ENCODE measurements at places on chromosomes 13 and 19.

DNA sequence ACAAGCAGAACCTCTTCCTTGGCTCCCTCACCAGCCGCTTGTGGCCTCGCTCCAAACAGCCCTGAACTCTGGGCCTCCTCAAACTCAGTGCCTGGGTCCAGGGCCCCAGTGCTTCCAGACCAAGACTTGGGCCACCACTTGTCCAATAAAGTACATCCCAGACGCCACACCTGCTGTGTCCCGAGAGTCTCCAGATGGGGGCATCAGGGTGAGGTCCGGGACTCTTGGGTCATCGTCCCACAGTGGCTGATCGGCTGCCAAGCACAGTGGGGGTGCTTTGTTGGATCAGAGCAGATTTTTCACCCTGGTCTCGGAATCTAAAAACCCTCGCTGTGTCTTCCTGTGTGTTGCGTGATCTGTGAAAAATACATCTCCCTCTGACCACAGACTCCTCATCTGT is 9.0 kb upstream of the DLL3 start:
- DNase-seq: no peak

GRCh38 chr13:100460791-100461190 is 127.8 kb downstream of the GGACT start:
- no peak for DNase-seq

DNA sequence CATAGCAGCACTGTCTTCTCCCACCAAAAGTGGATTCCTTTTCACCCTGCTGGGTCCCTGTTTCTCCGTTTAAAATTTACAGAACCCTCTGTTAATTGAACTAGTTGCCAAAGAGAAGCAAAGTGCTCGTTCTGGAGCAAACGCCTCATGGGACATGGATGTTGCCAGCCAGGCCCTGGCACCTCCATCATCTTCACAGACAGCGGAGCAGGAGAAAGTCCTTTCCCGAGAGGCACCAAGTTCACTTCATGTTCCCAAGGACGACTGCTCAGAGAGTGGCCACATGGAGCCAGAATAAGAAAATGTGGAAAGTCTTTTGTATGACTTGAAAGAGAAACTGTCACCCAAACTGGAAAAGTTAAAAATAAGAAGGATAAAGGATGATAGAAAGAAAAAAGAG is 151.5 kb downstream of the SOX1 start:
- no peak for DNase-seq

DNA sequence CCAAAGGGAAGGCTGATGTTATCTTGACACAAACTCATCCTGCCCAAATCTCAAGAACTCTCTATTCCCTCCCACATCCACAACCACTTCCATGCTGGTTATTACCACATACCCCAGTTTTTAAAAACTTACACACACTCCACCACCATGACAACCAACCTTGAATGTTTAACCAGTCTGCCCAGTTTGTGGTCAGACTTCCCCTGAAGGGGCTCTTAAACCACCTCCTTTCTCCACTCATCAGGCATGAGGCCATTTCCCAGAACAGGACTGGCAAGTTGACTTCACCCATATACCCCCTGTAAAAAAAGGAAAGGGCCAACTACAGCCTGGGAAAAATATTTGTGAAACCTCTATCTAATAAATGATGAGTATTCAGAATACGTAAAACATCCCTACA is 12.4 kb upstream of the ZSCAN4 start:
- no peak for DNase-seq

- no peak for DNase-seq
These were observed 31.8 kb upstream of the EIF3G start for GRCh38 chr19:10151521-10151920.

- no peak for DNase-seq
These were observed 5.9 kb downstream of the ANGPTL6 start for GRCh38 chr19:10096615-10096963.

GRCh38 chr13:32001154-32001768 is 30.3 kb upstream of the FRY start:
- no peak for DNase-seq

DNA sequence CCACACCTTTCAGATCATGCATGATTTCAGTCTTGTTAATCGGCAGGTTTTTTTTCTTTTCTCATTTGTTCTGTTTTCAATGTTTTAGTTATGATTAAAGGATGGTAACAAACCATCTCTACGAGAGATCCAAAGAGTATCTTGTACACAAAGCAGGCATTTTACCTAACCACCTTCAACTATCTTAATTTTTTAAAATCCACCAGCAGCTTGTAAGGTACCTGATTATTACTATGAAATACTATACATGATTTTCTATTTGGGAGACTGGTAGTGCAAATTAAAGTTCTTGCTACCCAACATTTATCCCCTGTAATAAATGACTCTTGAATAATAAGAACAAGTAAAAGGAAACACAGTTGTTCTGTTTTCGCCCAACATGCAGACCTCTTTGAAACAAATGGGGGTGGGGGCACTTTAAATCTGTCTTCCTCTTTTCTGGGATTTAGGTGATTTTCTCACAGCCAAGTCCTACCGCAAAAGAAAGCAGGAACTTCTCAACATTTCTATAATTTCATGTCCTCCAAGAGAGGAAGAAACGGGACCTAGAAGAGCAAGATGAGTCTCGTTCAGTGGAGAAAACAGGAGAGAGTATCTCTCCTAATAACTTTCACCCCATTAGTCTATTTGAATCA is 3.6 kb downstream of the POU4F1 start:
- DNase-seq: no peak

- peak; percentile 76 for DNase-seq
These were observed 30.7 kb upstream of the ZNF429 start for GRCh38 chr19:21474671-21475181.

DNA sequence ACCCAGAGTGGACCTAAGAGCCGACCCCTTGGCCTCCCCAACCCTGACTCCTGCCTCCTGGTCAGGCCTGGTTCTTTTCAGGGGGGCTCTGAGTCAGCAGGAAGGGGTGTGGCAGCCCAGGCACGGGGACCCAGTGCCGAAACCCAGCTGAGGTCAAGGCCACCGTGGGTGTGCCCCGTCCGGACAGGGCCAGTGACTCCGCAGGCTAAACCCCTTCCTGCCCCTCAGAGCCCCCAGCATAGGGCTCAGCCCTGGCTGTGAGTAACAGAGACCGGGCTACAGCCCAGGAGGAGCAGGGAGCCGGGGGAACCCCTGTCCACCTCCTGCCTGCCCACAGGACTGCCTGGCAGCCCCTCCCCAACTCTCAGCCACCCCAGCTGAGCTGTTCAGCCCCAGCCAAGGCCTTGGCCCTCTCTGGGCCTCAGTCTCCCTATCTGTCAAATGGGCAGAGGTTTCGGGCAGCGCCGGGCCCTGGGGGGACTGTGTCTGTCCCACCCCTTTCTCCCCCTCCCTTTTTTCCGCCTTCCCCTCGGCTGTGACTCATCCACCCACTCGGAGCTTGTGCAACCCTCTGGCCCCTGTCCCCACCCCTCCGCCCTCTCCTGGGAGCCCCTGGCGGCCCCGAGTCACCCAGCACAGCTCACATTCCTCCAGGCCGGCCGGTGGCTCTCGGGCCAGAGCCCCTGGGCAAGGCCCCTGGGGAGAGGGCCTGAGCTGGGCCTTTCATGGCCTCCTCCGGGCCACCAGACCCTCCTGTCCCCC is 8.6 kb downstream of the ZBTB7A start:
- peak; percentile 74 for DNase-seq
